Endothelial cell of umbilical vein (primary cell): ENCODE measurements at places on chromosomes 4 and X. TPM values are rescaled to one million over a fixed set of nuclear protein-coding genes. Genes with fewer than 3 reads are reported as not detected.

DNA sequence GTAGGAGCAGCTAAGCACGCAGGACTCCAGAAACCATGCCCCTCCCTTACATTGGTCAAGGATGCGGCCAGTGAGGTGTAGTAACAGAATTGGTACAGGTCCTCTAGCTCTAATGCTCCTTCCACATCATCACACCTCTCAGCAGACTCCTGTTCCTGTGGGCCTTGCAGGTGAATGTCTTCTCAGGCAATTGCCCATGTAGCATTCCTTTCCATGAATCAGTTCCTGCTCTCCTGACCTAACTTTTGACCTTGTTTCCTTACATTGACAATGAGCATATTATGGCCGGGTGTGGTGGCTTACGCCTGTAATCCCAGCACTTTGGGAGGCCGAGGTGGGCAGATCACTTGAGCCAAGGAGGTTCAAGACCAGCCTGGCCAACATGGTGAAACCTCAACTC is 31.3 kb downstream of the MAP7D3 start:
- no peak for DNase-seq

- DNase-seq = no peak
Measured at GRCh38 chr4:45294464-45294863, 568.1 kb upstream of the GNPDA2 start.

DNA sequence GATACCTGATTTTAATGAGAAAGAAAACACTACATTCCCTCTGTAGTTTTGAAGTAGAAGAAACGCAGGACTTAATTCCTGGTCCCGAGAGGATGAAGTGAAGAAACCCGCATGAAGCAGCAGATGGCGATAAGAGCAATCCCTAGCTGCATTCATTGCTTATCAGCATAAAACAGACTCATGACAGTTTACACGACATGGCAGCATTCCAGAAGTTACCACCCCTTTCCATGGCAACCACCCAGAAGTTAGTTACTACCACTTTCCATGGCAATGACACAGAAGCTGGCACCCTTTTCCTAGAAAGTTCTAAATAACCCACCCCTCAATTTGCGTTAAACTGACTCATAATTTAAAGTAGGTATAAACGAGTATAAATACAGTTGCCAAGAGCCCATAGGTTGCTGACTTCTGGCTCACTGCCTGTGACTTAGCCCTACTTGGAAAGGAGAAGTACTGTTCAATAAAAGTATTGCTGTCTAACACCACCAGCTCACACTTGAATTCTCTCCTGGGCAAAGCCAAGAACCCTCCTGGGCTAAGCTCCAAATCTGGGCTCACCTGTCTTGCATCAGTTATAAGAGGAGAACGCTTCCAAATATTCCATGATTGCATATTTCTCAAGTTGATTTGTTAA is 5.5 kb upstream of the XAGE2 start:
- DNase-seq = peak; percentile 20

The EPHA5 gene
- 0.31 and 1.3 TPM in 2 replicates for total RNA-seq

The KLB gene
- total RNA-seq = not detected in 2 replicates

- no peak for DNase-seq
Measured at GRCh38 chrX:129718676-129719075, 20.1 kb upstream of the XPNPEP2 start.

DNA sequence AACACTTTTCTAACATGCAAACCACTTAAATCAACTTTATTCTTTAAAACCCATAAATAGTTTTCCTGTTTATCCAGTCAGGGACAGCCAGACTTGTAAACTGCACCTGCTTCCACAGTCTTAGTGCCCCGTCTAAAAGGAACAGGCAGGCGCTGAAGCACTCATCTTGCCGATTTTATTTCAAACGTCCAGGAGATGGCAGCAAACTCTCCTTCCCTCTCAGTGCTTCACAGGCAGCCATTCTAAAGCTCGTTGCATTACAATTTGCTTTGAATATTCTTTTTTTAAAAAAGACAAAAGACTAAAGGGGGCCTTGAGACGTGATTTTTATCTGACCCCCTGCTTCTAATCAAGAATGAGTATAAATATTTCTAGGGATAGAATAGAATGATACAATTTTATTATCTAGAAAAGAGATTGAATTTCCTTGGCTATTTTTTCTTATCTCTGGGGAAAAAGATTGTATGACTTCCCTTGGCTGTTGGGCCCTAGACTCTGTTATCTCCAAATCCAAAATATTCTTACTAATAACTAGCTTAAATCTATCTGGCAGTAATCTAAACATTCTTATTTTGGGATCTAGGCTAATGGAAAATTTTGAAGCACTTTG is 93.6 kb upstream of the MYOZ2 start:
- DNase-seq = peak; percentile 86

DNA sequence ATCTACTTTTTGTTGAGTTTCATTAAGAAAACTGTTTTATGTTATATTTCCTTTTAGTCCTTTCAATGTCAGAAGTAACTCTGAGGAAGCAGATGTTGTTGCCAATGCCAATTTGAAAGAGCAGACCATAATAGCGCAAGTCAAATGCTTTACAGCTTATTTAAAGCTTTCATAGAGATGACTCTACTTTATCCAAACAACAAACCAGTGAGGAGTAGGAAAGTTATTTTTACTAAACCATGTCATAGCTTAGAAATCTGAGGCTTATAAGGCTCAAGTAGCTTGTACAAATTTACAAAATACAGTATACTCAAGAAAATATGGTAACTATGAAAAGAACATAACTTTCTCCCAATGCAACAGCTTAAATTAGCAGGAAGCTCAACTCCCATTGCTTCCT is 40.1 kb upstream of the SPOCK3 start:
- DNase-seq = peak; percentile 15

DNA sequence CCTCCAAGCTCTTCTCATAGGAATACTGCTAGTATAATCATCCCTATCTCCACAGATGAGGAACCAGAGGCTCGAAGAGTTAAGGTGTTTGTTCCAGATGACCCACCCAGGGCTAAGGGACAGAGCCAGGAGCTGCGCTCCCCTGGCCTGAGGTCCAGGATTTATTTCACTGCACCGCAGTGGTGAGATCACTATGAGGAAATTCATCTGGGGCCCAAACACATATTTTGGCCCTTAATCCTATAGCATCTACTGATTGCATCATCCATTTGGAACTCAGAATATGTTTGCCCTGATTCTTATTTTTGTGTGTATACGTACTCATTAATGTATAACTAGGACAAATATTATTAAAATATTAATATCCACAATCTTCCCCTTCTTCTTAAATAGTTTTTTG is 100.1 kb upstream of the RBPJ start:
- DNase-seq = no peak

DNA sequence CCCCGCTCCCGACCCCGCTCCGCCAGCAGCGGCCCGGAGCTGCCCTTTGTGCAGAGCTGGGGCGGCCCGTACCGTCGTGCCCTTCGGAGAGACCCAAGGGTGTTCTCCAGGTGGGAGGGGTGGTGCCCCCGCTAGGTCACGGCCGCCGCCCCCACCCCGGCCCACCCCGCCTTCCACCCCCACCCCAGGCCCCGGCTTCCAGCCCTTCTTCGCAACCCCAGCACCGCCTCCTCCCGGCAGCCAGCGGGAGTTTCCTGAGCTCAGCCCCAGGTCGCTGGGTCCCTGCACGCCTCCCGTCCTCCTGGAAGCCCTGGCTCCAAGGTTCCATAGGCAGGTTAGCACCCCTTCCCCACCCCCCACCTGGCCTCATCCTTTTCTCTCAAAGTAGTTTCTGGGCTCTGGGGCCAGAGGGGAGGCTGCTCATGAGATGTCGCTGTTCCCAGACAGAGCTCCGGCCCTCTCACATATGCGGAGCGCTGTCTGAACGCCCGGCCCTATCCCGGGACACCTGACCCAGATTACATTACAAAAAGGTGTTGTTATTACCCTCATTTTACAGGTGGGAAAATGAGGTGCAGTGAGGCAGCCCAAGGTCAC is 25.2 kb upstream of the FGFR3 start:
- peak; percentile 31 for DNase-seq

DNA sequence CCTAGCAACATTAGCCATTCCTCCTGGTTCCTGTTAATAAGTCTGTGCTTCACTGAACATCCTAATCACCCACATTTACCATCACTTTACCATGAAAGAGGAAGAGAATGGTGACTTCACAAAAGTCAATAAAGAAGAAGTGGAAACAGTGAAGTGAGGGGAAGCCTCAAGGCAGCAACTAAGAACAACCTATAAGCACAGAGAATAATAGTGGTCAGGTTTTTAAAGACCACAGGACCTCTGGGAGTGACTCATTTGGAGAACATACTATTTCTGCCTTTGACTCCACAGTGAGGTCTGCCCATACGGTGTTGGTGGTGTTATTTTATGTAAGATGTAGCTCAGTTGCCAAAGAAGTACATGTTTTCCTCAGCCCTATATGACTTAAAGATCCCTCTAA is 86.0 kb upstream of the TET2 start:
- no peak for DNase-seq

GRCh38 chrX:150575419-150575814 is 7.0 kb downstream of the MTM1 start:
- DNase-seq = no peak

DNA sequence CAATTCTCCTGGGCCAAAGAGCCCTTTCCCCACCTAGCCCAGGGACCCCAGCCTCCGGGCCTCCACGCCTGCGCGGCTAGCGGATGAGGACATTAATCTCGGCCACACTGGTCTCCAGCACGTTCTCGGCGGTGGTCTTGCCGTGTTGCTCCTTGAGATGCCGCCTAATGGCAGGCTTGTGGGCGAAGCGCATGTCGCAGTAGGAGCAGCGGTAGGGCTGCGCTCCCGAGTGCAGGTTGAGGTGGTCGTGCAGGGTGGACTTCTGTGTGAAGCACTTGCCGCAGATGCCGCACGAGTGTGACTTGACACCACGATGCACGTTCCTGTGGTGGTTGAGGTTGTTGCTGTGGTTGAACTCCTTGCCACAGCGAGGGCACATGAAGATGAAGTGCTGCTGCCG is 72.1 kb downstream of the UBE2K start:
- no peak for DNase-seq

DNA sequence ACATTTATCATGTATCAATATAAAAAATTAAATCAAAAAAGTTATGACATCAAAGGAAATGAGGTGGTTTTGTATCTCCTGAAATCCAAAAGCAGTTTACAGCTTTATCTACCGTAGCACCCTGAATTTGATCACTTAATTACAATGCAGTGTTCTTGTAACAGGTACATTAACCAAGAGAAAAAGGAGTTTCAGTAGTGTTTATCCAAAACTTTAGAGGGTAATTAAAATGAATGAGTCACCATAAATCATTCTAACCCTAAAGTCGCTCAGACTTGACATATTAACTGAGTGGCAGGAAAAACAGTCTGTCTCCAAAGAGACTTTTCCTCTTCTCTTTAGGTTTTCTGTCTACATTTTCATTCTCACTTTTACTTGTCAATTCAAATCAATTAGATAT is 907.6 kb upstream of the EPHA5 start:
- no peak for DNase-seq

- peak; percentile 76 for DNase-seq
Measured at GRCh38 chr4:85747882-85748491, 273.0 kb downstream of the ARHGAP24 start.

DNA sequence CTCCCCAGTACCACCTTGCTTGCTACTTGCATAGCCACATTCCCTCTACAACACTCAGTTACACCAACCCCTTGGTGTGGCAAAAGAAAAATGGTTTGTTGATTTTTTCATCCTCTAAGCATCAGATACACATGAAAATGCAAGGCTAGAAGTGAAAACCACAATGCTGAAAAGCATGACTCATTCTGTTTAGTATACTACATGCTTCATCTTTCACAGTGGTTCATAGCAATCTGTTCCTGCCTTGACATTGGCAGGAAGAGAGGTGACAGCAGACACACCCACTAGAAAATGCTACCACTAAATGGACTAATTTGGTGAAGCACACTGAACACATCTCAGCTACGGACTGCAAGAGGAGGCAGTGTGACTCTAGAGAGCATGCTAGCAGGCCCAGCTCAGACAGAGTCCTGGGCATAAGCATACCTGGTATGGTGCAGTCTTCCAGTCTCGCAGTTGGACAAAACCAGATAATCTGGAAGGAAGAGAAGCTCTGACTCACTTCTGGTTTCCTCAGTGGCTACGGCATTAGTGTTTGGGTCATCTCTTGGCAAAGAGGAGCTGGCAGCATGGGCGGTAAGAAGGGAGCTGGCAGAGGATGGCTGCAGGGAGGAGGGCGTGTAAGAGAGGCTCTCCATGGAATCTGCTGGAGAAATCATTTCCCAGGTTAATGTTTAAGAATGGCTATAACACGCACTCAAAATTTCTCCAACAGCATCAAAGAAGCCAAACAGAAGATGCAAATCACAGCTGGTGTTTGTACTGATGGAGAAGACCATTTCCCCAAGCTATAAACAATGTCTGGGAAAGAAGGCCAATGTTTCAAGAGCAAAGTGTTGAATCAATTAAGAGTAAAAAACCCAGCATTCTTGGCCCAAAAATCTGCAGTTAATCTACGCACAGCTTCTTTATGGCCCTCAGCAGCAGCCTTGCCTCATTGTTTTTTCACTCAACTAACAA is 37.8 kb downstream of the GAB3 start:
- peak; percentile 38 for DNase-seq

The PHKA1 gene
- 5.5 and 7.1 TPM in 2 replicates for total RNA-seq

DNA sequence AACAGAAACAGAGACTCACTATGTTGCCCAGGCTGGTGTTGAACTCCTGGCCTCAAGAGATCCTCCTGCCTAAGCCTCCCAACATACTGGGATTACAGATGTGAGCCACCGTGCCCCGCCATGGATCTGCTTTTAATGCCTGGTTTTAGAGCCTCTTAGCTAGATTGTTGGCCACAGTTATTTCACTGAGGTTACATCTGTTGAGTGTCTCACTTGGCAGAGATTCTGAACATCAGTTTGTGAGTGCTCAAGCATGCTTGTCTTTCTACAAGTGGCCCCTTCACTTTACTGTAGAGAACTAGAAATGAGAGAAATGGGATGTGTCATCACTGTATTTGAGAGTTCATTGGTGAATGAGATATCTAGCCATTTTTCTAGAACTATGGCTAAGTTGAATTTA is 218.5 kb downstream of the APBB2 start:
- no peak for DNase-seq

- no peak for DNase-seq
Measured at GRCh38 chr4:37687194-37687562, 1.0 kb upstream of the RELL1 start.

- DNase-seq = no peak
Measured at GRCh38 chr4:65391382-65391781, 278.9 kb downstream of the EPHA5 start.

The GAGE12H gene
- not detected in 2 replicates for total RNA-seq

- DNase-seq = peak; percentile 27
Measured at GRCh38 chrX:36978886-36979285, 29.3 kb upstream of the FAM47C start.

The ETDB gene
- total RNA-seq = not detected in 2 replicates
